T-cell (primary cell): ENCODE measurements at places on chromosomes 16 and 17. TPM values are rescaled to one million over a fixed set of nuclear protein-coding genes. Genes with fewer than 3 reads are reported as not detected.

- peaks cover 66% of the 10 kb centered on the region for H3K36me3 ChIP-seq
- H3K27me3 ChIP-seq: no peaks in the 10 kb centered on the region
- no peak for DNase-seq
- H3K4me1 ChIP-seq: no peaks in the 10 kb centered on the region
- no peak overlapping the region for H3K27ac ChIP-seq
Measured at GRCh38 chr17:17227608-17228520, 9.1 kb downstream of the FLCN start.

The SLC7A6OS gene
- 43.9 TPM for total RNA-seq

GRCh38 chr16:1150511-1150982, 2.4 kb upstream of the CACNA1H start:
- no peaks in the 10 kb centered on the region for H3K36me3 ChIP-seq
- DNase-seq: no peak
- H3K27me3 ChIP-seq: peaks cover 27% of the 10 kb centered on the region
- H3K27ac ChIP-seq: no peak overlapping the region
- no peak overlapping the region for H3K4me3 ChIP-seq

GRCh38 chr16:30173054-30173453, 10.3 kb upstream of the CORO1A start:
- H3K36me3 ChIP-seq: no peaks in the 10 kb centered on the region
- no peaks in the 10 kb centered on the region for H3K27me3 ChIP-seq
- no peak for DNase-seq

- H3K36me3 ChIP-seq: peaks cover 5% of the 10 kb centered on the region
- peak; percentile 41 for DNase-seq
- H3K4me1 ChIP-seq: no peaks in the 10 kb centered on the region
- no peak overlapping the region for H3K27ac ChIP-seq
- no peak overlapping the region for H3K4me3 ChIP-seq
Measured at GRCh38 chr16:12067714-12068401, 91.3 kb downstream of the SNX29 start.

GRCh38 chr17:29150161-29150560, 30.0 kb downstream of the MYO18A start:
- no peak overlapping the region for H3K27ac ChIP-seq
- no peaks in the 10 kb centered on the region for H3K36me3 ChIP-seq
- DNase-seq: no peak
- H3K4me3 ChIP-seq: no peak overlapping the region
- H3K27me3 ChIP-seq: no peaks in the 10 kb centered on the region
- peaks cover 35% of the 10 kb centered on the region for H3K4me1 ChIP-seq

The PRKCB gene
- total RNA-seq: 105 TPM

The KRTAP9-4 gene
- not detected for total RNA-seq

DNA sequence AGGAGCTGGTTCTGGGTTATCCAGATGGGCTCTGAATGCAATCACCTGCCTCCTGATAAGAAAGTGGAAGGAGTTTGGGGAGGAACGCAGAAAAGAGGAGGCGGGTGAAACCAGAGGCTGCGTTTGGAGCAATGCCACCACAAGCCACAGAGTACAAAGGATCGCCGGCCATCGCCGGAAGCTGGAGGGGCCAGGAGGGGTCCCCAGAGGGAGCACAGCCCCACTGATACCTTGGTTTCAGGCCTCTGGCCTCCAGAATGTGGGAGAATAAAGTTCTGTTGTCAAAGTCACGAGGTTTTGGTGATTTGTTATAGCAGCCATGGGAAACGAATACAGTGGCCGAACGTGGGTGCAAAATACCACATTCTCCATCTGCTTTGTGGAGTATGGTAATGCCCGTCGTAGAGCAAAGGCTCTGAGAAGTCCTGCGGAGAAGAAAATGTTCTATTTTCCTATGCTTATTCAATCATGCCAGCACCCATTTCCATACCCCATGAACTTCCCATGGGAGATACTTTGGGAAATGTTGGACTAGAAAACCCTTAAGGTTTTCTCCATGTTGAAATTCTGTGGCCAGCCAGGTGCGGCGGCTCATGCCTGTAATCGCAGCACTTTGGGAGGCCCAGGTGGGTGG, 51.4 kb downstream of the ZDHHC7 start:
- no peak for DNase-seq
- no peak overlapping the region for H3K4me3 ChIP-seq
- no peaks in the 10 kb centered on the region for H3K4me1 ChIP-seq
- H3K27ac ChIP-seq: no peak overlapping the region
- H3K36me3 ChIP-seq: no peaks in the 10 kb centered on the region
- no peaks in the 10 kb centered on the region for H3K27me3 ChIP-seq

The KRTAP3-1 gene
- total RNA-seq: not detected

The ST6GALNAC1 gene
- 2.6 TPM for total RNA-seq

The SLC38A8 gene
- total RNA-seq: not detected

DNA sequence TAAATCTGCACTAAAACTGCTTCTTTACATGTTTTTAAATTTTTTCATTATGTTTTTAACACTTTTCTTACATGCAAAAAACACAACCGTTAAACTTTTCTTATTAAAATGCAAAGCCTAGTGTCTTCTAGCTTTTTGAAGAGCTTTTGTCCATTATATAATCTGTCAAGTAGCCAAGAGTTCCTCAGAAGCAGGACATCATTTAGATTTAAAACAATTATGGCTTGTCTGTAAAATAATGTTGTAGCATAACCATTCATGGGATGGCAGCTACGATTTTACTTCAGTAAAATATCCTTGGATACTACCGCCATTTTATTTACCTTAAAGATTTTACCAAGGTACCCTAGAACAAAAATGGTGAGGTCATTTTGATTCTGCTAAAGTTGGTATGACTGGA, 2.8 kb downstream of the OMG start:
- DNase-seq: no peak
- H3K27ac ChIP-seq: no peak overlapping the region
- no peaks in the 10 kb centered on the region for H3K36me3 ChIP-seq
- H3K4me1 ChIP-seq: no peaks in the 10 kb centered on the region
- no peak overlapping the region for H3K4me3 ChIP-seq
